ENCODE measurements at places on chromosomes 5 and 9.

DNA sequence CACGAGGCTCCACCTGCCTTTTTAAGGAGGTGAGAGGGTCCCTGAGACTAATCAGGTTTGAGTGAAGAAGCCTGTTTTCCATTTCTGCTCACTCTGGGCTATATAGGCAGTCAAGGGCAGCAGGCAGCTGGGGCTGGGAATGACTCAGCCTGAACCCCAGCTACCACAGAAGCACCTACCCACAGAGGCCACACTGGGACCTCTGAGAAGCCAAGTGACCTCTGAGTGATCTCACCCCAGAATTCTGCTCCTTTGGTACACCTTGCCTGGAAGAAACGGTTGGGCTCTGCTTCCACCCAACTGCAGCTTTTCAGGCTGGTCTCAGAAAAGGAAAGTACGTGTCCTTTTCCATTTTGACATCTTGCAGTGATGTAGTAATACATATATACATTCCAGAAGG is 6.8 kb downstream of the FAM219A start:
- no peak for DNase-seq

GRCh38 chr9:129806061-129806460 is 3.1 kb downstream of the TOR1B start:
- no peak for DNase-seq

- no peak for DNase-seq
These were observed 167.0 kb upstream of the PIK3R1 start for GRCh38 chr5:68048516-68048915.

DNA sequence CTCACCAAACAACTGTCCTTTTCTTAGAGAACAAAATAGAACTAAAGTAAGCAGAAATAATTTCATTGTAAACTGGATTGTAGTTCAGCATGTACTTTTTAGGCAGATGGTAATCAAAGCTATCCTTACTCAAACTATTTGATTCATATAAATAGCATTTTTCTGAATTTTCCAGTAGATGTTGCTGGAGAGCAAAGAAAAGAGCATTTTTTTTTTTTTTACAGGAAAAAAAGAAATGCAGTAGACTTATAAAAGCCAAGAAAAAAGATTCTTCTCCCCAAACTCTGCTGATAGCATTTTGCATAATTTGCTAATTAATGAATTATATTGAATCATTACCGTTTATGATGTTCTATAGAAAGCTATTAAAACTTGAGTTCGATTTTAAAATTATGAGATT is 715.3 kb upstream of the WWC1 start:
- DNase-seq: peak; percentile 12

- DNase-seq: no peak
These were observed 174.3 kb downstream of the AUH start for GRCh38 chr9:91187311-91187964.

GRCh38 chr5:52771343-52772039 is 16.2 kb upstream of the ITGA1 start:
- DNase-seq: no peak

Measured in NCI-H2171 treated with DMSO at 0.1 percent for 48 hours (cell line).